ENCODE measurements at places on chromosomes 12 and 14. TPM values are rescaled to one million over a fixed set of nuclear protein-coding genes. Genes with fewer than 3 reads are reported as not detected.

PSMA6 gene
- 194 TPM for total RNA-seq

RESF1 gene
- total RNA-seq = 21.8 TPM

GARIN6 gene
- total RNA-seq = not detected

FAM186B gene
- 0.39 TPM for total RNA-seq

ZBTB42 gene
- total RNA-seq = 2.6 TPM

AICDA gene
- not detected for total RNA-seq

G2E3 gene
- total RNA-seq = 13.9 TPM

DBX2 gene
- not detected for total RNA-seq
